ENCODE measurements at places on chromosomes 7 and 10.

GRCh38 chr7:127673902-127674301, 21.9 kb downstream of the SND1 start:
- DNase-seq: no peak

DNA sequence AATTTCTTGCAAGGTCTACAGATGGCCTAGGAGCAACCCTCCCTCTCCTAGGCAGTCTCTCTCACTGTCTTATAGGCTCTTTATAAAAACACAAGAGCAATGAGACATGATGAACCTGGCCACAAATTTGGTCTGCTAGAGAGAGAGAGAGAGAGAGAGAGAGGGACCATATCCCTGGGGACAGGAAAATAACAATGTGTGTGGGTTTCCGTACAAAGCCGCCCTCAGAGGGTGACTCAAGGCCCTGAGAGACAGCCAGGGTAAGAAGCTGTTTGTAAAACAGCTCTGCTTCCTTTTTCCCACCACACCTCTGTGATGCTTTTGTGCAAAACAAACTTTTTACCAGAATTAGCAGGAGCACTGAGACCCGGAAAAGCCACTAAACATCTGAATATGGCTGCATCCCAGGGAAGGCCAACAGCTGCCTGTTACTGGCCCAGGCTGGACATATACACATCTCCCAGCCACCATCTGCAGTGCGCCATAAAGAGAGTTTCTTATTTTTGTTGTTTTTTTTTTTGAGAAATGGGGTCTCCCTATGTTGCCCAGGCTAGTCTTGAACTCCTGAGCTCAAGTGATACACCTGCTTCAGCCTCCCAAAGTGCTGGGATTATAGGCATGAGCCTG, 18.4 kb downstream of the GIMAP5 start:
- DNase-seq: no peak

DNA sequence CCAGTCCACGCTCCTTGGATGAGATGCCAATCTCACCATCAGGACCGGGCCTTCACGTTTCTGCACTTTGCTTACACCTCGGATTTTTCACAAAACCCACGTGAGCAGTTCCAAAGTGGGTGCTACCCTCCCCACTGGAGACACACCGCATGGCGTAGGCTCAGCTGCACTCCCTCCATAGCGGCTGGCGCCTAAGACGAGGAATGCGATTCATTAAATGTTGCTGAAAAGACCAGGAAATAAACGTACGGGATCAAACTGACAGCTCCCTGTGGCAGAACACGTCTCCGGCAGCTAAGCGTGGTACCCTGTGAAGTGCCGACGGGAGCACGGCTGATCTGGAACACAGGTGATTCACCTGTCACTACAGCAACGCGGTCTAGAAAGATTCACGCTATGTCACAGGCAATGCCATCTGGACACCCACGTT, 209.0 kb downstream of the DIP2C start:
- no peak for DNase-seq

GRCh38 chr7:48660306-48660870, 264.0 kb upstream of the CDC14C start:
- no peak for DNase-seq

- DNase-seq: no peak
Observed at GRCh38 chr10:102347236-102347828, 48.2 kb upstream of the NFKB2 start.

GRCh38 chr7:18013936-18014335, 13.7 kb downstream of the PRPS1L1 start:
- DNase-seq: no peak

DNA sequence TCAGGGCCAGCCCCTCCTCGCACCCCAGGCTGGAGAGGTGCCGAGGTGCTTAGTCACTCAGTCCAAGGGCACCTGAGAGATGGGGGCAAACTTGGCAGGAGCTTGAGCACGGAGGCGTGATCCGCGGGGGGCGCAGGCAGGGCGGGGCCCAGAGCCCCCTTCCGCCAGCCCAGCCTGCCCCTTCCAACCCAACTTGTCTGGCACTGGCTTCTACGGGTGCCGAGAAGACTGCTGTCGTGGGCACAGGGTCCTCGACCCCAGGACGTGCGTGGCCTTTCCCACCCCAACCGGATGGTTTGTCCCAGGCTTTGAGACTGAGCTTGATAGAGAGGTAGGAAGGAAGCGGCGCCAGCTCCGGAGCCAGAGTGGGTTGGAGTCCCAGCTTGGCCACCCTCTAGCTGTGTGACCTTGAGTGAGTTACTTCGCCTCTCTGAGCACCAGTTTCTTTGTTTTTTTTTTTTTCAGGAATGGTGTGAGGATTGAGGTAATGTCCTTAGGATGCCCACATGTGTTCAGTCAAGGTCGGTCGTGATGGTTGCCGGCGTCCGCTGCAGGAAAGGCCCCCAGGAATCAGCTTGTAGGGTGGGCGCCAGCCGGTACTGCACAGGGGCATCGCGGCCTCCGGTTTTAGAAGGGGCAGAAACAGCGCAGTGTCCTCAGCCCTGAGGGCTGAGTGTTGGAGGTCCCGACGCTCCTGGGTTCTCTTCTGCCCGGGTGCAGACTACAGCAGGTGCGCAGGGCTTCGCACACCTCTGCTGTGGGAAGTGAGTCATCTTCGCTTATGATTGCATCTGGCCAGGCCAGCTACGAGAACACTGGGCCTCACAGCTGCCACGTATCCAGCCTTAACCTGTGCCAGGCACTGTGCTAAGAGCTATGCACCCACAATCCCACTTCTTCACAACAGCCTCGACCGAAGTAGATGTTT, 28.6 kb upstream of the VAX1 start:
- no peak for DNase-seq

DNA sequence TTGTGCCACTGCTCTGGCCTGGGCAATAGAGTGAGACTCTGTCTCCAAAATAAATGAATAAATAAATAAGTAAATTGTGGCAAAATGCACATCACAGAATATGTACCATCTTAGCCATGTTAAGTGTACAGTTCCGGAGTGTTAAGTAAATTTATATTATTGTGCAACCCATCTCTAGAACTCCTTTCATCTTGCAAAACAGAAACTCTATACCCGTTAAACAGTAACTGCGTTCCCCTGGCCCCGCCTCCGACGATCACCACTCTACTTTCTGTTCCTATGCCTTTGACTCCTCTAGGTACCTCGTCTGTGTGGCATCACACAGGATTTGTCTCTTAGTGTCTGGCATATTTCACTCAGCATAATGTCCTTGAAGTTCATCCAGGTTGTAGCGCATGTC, 356.4 kb upstream of the FOXK1 start:
- DNase-seq: no peak

- DNase-seq: no peak
Observed at GRCh38 chr7:85413718-85414117, 226.9 kb upstream of the SEMA3D start.

- DNase-seq: no peak
Observed at GRCh38 chr10:37732685-37733084, 124.7 kb downstream of the ZNF248 start.

DNA sequence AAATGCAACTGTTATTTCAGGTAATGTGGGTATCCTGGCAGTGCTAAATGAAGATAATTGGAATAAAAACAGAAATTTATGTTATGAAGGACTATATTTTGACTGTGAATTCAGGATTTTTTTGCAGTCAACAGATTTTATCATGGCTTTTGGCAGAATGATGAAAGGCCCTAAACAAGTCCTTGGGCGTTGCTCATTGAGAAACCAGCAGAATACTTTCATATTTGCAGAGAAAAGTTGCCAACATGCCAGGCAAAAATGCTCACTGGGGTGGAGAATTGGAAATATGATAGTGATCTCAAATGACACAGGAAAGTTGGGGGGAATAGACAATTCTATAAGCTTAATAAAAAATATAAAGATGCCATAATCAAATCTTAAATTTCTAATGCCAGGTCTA, 121.1 kb downstream of the GPR85 start:
- no peak for DNase-seq

DNA sequence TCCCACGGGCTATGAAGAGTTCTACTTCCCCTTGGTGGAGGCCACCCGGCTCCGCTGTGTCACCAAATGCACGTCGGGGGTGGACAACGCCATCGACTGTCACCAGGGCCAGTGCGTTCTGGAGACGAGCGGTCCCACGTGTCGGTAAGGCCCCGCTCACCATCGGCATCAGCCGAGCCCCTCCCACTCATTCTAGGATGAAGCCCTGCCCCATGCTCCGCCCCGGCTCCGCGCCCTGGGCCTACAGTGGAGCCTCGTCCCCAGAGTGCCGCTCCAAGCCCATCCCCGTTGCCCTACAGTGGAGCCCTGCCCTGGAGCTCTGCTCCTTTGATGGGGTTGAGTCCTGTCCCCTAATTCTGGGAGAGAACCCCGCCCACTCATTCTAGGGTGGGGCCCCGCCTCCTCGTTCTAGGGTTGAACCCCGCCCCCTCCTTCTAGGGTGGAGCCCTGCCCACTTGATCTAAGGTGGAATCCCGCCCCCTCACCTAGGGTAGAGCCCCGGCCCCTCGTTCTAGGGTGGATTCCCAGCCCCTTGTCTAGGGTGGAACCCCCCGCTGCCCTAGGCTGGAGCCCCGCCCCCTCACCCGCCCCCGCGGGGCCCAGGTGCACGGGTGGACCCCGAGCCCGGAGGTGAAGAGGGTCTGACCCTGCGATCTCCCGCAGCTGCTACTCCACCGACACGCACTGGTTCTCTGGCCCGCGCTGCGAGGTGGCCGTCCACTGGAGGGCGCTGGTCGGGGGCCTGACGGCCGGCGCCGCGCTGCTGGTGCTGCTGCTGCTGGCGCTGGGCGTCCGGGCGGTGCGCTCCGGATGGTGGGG, 3.4 kb upstream of the MUC12 start:
- no peak for DNase-seq

GRCh38 chr7:32462977-32463376, 27.2 kb downstream of the LSM5 start:
- no peak for DNase-seq

DNA sequence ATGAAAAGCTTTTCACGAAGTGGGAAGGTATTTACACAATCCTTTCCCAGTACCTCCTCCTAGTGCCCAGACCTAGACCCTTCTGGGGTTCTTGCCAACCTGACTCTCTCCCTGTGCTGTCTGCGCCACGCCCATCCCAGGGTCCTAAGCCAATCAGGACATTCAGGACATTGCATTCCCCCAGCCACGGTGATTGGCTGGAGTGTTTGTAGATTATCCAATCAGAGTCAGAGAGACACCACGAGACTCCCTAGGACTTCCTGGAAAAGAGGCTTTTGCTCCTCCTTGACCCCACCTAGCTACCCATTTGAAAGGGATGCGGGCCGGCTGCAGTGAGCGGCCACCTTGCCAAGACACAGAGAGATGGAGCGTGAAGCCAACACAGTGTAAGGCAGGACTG, 3.5 kb upstream of the GDF2 start:
- no peak for DNase-seq
